ENCODE measurements at places on chromosomes 2 and 18.

GRCh38 chr2:24115057-24115456, 8.1 kb downstream of the PFN4 start:
- no peak for DNase-seq

DNA sequence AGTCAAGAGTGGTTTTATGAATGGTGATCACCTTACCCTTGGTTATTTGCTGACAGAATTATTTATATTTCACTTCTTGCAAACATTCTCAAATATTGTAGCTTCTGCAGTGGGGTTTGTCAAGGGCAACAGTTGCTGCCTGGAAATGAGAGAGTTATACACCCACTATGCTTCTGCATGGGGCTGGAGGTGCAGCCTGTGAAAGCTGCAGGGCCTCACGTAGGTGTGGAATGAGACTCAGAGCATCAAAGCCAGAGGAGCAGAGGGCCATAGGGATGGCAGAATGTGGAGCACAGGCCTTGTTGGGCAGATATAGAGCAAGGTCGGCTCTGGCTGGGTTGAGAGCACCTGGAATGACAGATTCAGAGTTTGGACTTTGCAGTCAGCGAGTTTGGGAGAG, 128.2 kb downstream of the ARHGEF4 start:
- DNase-seq = no peak

DNA sequence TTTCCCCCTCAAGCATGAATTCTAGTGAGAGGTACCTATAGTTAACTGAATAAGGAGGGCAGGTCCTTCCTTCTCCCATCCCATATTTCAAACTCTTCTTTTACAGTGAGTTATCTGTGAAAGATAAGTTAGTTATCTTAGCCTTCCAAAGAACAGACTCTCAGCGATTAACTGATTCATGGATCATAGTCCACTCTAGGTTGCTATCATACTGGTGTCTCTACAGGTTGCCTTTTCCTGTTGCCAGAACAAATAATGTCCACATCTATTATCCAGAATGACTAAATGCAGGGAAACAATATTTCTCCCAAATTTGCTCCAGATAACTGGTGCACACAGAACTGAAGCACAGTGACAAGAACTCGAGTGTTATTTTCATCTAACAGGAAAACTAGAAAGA, 68.3 kb downstream of the MEP1B start:
- no peak for DNase-seq

DNA sequence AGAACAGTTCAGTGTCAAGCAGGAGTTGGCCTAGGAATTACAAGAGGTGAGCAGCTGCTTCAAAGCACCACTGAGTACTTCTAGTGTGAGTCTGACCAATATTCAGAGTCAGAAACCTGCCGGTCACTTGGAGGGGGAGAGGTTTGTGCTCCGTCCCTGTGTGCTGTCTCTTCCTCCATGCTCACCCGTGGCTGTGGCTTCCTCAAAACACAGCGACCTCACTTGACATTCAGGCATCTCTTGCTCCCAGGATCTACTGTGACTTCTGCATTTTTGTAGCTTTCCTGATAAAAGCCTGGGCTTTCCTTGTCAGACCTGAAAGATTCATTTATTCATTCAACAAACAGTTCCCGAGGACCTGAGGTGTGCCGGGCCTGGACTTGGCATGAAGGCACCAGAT, 32.9 kb downstream of the TPRKB start:
- no peak for DNase-seq

- DNase-seq = peak; percentile 34
Measured at GRCh38 chr2:46878886-46879285, 36.7 kb downstream of the MCFD2 start.

DNA sequence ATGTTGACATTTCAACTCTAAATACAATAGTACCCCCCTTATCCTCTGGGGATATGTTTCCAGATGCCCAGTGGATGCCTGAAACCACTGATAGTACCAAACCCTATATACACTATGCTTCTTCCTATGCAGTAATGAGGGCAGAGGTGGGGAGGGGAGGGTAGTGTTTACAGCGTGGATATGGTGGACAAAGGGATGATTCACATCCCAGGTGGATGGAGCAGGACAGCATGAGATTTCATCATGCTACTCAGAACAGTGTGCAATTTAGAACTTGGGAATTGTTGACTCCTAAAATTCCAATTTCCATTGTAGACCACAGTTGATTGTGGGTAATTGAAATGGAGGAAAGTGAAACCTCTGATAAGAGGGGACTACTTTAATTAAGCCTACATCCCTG, 75.4 kb downstream of the TSN start:
- no peak for DNase-seq

DNA sequence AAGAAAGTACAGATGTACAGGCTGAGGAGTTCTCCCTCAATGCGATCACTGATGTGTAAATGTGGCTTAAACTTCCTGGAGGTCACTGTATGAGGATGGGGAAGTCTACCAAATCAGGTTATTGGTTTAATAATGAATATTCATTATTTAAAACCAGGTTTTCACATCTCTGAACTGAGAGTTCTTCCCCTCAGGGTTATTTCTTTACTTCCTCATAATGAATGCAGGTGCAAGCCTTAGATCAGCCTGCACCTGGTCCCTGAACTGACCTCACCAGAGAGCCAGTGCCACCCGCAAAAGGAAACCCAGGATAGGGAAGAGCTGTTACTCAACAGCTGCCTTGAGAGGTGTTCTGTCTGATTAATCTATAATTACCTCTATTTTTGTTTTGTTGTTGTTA, 369.0 kb downstream of the EPHA4 start:
- no peak for DNase-seq

DNA sequence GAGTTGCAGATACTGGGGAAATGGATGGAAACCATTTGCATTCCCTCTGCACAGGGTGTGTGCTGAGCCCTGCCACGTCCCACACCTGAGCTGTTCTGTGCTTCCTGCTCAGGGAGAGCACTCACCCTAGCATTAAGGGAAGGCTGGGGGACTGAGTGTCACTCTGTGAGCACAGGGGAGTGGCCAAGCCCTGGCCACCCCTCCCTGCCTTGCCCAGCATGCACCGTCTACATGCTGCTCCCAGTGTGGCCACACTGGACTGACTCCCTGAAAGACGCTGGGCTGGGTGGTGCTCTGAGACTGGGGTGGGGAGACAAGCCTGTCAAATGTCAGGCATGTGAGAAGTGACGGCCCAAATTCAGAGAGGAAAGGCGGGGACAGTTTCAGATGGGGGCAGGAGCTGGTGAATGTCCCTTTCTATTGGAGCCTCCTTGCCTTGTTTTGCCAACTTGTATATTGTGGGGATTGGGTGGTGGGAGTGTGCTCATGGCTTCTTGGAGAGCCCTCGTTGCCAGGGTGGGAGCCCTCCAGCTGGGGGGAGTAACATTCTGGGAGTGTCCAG, 298.4 kb upstream of the HS6ST1 start:
- no peak for DNase-seq

- no peak for DNase-seq
Measured at GRCh38 chr18:22094358-22094734, 75.0 kb upstream of the GATA6 start.

GRCh38 chr18:22451796-22452195, 34.1 kb upstream of the CTAGE1 start:
- DNase-seq = no peak

- no peak for DNase-seq
Measured at GRCh38 chr2:197261808-197262226, 48.8 kb downstream of the ANKRD44 start.

GRCh38 chr2:133600266-133600928, 32.1 kb upstream of the NCKAP5 start:
- DNase-seq = peak; percentile 53

DNA sequence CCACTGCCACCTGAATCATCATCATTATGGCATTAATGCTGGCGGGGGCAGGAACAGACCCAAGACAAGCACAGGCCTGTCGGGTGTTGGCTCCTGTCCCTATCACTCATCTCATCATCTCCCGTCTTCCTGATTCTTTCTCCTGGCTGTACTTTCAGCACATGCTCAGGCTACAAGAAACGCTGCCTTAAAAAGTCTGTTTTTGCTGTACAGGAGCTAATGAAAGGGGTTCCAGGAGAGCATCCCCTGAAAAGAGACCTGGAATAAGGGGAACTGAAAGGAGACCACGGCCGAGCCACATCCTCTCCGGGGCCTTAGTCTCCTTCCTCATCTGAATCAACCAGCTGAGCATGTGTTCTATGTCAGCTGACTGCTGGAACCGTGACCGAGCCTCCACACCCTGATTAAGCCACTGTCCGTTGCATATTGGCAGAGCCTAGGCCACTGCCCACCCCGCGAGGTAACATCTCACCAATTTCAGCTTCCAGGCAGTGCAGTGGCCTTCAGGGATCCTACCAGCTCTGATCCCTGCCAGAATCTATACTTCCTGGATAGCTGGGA, 62.6 kb downstream of the DNMT3A start:
- DNase-seq = peak; percentile 38

DNA sequence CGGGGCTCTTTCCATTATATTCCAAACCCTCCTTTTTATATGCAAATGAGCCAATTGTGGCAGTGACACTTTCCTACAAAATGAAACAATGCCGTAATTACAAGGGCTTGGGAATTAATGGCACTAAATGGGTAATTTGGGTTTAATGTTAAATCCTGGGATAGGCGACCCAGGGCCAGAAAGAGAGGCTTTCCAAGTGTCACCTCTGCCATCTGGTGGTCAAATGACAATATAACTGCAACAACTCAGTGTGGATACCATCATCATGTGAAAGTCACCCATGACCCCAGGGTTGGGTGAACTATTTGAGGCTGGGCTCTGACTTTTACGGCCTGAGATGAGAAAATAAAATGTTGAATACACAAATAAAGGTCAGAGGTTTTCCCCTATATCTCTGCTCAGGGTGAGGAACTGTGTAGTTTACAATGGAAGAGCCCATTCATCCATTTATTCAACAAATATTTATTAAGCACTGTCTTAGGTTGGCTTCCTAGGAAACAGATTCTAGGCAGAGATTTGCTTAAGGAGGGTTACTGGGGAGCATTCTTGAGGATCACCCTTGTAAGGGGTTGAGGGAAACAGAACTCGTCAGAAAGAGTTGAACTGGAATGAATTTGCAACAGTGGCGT, 13.6 kb upstream of the THADA start:
- DNase-seq = no peak

DNA sequence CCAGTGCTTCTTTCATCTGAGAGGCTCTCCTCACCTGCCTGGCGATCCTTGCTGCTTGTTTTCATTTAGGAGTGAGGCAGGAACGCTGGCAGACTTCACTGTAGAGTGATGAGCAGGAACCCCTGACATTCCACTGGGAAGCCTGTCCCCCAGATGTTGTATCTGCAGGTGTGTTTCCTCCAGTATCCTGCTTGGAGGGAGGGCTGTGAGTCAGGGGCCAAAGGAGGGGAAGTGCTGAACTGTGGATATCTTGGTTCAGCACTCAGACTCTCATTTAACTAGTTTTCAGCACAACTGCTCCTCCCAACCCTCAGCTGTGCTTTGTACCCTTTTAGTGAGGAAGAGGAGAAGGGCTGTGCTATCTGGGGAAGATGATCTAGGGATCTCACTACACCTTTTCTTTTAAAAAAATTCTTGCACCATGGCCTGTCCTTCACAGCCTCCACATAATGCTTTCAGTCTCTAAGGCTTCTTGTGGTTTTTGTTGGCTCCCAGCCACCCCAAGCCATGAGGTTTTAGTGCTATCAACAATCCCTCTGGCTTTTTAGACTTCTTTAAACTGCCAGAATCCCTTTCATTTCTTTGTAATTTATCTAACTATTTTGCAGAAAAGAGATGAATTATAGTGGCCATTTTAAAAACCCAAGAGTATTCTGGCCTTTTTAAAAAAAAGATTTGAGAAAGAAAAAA, 11.2 kb downstream of the ANKAR start:
- DNase-seq = no peak

GRCh38 chr2:235858881-235859280, 309.3 kb downstream of the GBX2 start:
- DNase-seq = no peak

DNA sequence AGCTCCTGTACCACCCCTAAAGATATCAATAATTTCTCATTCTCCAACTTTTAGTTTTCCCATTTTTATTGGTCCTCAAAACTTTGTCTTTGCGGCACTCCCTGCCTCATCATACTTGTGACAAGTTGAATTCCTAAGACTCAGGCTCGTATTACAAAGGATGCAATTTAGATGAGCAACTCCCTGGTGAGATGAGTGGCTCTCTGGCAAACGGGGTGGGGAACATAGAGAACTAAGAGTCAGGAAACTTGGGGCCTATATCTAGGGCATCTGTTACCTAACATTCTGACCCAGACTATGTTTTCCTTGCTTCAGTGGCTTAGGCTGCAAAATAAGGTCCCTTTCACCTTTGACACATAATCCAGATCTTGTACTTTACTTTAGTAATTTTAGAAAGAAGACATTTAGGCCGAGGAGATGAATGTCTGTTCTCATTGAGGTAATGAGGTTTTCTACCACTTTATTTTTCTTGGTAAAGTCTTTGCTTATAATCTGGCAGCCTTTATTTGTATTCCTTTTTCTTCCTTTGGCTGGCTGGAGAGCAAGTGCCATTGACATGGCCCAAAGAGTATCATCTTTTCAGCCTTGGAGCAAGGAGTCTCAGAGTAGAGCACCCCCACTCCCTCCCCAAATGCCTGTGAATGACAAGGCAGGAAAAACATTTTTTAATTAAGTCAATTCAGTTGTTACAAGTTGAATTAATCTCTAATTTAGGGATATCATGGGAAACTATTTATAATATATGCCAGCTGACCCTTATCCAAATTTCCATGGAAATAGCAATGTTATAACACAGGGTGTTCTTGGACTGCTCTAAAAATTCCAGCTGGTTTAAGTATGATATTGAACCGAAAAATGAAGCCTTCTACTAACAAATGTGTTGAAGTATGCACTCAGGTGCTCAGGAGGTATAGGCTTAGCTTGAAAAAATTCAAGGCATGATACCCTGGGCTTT, 15.2 kb downstream of the TSPYL6 start:
- DNase-seq = no peak

- no peak for DNase-seq
Measured at GRCh38 chr18:25233528-25234321, 118.2 kb downstream of the ZNF521 start.
